Stimulated activated CD4-positive, alpha-beta T cell treated with anti-CD3 and anti-CD28 coated beads, Interleukin-4, amount 100 ng/mL, for 24 hours (primary cell): ENCODE measurements at places on chromosomes 5 and 9.

DNA sequence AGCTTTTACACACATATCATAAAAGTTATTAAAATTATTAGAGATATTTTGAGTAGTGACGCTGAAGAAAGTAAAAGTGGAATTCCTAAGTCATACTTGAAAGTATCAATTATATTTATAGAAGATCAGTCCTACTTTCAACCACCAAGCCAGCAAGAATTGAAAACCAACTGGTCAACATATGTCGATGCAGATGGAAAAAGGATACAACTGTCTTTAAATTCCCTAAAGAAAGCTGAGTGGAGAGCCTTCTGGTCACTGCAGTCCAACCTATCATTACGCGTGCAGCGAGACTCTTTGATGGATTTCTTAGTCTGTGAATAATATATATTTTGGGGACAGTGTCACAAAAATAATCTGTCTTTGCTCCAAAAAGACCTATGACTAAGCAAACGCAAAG, 15.3 kb downstream of the MEF2C start:
- no peak for DNase-seq

DNA sequence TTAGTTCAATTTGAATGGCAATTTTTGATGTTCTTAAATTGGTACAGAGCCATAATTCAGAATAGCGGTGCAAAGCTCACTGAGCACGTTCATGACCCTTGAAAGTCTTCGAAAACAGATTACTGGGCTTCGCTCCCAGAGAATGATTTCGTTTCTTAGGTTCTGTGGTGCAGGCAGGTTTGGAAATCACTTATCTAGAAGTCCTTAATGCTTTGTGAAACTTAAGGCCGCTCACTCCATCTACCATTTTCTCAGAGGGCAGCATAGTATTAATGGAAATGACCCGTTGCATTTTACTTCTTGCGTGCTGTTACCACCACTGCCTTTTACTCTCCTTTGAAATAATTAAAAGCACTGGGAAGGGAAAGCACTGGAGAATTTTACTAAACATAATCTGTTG, 2.9 kb upstream of the MAT2B start:
- DNase-seq = no peak

DNA sequence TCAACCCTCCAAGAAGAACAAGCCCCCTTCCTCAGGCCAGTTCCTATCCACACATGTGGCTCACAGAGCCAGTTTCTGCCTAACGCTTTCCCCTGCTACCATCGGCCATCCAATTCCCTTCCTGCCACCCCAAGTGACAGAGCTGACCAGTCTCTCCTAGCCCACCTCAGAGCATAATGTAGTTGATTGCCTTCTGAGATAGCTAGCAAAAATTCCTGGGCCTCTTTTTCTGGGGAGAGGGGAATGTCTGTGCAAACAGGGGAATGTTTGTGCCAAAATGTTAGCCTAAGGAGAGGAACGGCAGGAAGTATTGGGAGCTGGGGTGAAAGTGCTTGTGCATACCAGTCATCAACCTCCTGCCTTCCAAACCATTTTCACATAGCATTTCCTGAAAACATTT, 157.0 kb downstream of the PJA2 start:
- no peak for DNase-seq

- no peak for DNase-seq
Measured at GRCh38 chr5:164059471-164059870, 554.1 kb downstream of the MAT2B start.

DNA sequence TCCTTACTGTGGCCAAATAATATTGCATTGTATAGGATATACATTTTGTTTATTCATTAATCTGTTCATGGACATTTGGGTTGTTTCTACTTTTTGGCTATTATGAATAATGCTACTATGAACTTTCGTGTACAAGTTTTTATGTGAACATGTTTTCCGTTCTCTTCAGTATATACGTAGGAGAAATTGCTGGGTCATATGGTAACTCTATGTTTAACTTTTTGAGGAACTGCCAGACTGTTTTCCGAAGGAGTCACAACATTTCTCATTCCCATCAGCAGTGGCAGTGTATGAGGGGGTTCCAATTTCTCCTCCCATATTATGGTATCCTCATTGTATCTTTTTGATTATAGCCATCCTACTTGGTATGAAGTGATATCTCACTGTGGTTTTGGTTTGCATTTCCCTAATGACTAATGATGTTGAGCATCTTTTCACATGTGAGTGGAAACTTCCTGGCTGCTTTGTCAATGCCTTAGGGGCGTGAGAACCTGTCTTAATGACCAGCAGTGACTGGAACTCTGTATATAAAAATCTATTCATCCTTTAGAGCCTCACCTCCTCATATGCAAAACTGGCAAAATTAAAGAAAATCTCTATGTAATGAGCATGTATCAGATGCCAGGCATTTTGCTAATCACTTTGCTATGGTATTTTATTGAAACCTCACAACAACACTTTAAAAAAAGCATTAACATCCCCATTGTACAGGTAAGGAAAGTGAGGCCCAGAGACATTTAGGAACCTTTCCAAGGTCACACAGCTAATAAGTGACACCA, 47.8 kb upstream of the TGFBR1 start:
- peak; percentile 41 for DNase-seq

GRCh38 chr5:72505016-72505415, 2.2 kb downstream of the ZNF366 start:
- no peak for DNase-seq

- DNase-seq = no peak
Measured at GRCh38 chr5:2758632-2759031, 7.2 kb upstream of the IRX2 start.

GRCh38 chr5:141149812-141150211, at the start of gene PCDHB6:
PCDHB6 (plus strand) TSS chr5:141150057; CDS start chr5:141150258, 201 bp downstream.
- DNase-seq = no peak
